NCI-H2081 (cell line): ENCODE measurements at places on chromosomes 11 and 22.

DNA sequence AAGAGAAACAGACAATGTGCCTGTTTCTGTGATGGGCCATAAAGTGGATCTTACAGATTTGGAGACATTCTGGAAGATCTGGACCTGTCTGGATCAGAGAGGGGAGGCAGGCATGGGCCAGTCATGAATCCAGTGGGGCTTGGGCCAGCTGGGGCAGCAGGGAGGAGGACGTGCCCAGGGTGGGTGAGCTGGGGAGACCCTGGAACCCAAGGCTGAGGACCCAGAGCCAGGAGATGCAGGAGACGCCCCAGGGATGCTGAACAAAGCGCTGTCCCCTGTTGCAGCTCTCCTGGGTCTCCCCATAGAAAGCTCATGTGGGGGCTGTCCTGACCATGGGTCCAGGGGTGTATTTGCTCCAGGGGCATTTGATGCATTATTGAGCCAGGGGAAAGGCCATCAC, 1.5 kb upstream of the APOBEC3A start:
- no peak for DNase-seq

GRCh38 chr11:61163714-61164605, 2.7 kb upstream of the VPS37C start:
- no peak for DNase-seq

DNA sequence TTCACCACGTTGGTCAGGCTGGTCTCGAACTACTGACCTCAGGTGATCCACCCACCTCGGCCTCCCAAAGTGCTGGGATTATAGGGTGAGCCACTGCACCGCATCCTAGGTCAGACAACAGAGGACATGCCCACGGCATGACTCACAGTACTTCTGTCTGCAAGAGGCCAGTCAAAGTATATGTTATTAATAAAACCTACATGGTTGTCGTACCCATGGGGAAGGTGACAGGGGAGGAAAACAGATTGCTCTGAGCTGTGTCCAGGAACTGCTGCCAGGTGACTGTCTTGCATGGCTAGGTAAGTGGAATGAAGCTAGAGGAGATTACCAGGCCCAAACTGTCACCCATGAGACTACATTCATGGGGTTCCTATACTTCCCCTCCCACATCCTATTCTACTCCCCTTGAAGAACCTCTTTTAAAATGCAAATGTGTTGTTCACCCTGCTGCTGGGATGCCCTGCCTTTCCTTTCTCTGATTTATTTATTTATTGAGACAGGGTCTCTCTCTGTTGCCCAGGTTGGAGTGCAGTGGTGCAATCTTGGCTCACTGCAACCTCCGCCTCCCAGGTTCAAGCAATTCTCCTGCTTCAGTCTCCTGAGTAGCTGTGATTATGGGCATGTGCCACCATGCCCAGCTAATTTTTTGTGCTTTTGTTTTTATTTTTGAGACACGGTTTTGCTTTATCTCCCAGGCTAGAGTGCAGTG, 2.0 kb upstream of the NLRX1 start:
- DNase-seq = no peak

- DNase-seq = peak; percentile 85
These were observed 10.8 kb upstream of the CCDC86 start for GRCh38 chr11:60831143-60831500.

GRCh38 chr11:9264316-9265210, 587 bp downstream of the DENND5A start:
- no peak for DNase-seq

GRCh38 chr11:124841840-124842239, 23.4 kb upstream of the ROBO3 start:
- no peak for DNase-seq

- DNase-seq = no peak
These were observed 7.6 kb downstream of the TSPAN32 start for GRCh38 chr11:2309251-2310072.

GRCh38 chr11:3631331-3631730, 10.5 kb downstream of the ART5 start:
- DNase-seq = no peak

GRCh38 chr22:39612811-39613548, 42.4 kb downstream of the CACNA1I start:
- DNase-seq = no peak

DNA sequence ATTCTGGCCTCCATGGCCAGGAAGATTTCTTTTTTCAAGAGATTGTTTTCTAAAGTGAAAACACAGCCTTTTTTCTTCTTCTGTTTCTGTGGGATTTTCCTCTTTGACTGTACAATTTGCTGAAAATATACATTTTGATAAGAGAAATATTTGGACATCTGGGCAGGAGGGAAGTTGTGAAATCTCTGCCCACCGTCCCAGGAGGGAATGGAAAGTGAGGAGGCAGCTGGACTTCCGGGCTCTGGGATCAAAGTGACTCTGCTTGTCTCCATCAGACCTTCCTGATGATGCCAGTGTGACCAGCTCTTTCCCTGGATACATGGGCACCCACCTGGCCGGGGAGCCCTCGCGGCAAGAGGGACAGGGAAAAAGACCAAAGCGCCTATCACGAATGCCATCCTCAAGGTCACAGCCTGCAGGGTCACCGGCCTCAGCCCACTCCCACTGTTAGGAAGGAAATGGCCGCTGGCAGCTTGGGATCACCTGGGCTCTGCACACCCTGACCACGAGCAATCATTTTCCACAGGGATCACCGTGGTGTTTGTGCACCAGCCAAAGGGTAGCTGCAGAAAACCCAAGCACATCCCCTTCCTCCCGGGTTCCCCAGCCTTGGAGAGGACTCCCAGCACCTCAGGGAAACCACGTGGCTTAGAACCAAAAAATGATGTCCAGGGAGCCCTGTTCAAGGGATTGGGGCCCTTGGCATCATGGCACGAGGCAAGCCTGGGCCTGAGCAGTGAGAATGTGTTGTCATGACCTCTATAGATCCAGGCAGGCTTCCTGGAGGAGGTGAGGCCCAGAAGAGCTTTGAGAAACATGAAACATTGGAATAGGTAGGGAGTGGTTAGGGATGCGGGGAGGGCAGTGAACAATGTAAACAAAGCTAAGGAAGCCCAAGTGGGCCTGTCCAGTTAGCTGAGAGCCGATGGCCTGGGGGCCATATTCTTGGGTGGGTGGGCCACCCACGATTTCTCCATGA, 29.1 kb upstream of the CCND1 start:
- DNase-seq = no peak

- DNase-seq = no peak
These were observed 17.6 kb downstream of the PLA2G6 start for GRCh38 chr22:38163844-38164550.

GRCh38 chr11:14774721-14775120, 117.3 kb downstream of the CYP2R1 start:
- DNase-seq = no peak

DNA sequence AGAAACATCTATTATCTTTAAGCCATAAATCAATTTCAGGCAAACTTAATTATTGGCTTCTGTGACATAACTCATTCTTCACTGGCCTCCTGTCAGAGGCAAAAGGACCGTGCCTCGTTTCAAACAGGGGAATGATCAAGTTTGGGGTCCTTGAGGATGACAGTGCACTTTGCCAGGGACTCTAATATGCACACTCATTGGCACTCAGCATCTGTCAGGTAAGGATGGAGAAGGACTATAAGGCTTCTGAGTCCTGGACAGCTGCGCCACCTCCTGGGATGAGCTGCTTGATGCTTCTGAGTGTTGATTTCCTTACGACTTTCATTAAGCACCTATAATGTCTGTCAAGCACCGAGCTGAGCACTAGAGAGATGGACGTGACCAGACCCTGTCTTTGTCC, 20.2 kb downstream of the BPIFC start:
- DNase-seq = no peak

DNA sequence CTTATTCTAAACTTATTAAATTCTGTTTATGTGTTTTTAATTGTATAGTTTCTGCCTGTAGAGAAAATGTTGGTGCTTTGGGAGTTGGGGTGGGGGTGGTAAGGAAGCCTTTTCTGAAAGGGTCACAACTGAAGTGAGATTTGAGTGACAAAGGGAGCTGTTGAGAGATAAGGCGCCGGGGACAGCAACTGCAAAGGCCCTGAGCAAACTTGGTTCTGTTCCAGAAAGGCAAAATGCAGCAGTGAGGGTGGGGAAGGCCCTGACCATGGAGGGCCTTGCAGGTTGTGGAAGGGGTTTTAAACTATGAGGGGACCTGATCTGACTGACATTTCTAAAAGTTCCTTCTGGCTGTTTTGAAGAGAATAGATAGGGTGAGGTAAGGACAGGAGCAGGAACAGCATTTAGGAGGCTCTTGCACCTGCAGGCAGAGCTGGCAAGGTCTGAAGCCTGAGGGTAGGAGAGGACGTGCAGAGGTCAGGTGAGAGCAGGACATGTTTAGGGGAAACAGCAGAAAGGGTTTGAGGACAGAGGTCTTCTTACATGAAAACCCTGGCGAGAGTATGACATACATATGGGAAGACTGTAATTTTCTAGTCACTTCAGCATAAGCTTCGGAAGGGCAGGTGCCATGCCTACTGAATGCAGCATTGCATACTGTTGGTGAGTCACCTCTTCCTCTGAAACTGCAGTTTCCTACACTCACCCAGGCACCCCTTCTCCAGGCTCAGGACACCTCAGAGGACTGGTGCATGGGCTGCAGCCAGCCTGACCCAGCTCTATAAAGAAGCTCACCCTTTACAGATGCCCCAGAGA, 190.7 kb downstream of the SNX19 start:
- no peak for DNase-seq

DNA sequence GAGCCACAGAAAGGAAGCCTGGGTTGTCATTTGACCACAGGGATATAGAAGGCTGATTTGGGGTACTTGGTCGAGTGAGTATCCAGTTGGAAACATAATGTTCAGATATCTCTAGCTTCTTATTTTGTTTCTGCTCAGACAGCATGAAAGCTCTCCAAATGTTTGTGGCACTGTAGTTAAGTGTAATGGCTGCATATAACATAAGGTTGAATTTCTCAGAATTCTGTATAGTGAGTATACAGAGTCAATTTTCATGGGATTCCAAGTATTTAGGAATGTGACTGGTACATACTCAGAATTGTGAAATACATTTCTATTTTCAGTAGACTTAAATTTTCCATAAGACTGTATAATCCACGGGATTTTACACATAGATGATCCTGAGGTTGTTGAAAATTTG, 2102.1 kb upstream of the RAG2 start:
- DNase-seq = no peak

- DNase-seq = no peak
These were observed 2.9 kb upstream of the ALX4 start for GRCh38 chr11:44312876-44313275.

DNA sequence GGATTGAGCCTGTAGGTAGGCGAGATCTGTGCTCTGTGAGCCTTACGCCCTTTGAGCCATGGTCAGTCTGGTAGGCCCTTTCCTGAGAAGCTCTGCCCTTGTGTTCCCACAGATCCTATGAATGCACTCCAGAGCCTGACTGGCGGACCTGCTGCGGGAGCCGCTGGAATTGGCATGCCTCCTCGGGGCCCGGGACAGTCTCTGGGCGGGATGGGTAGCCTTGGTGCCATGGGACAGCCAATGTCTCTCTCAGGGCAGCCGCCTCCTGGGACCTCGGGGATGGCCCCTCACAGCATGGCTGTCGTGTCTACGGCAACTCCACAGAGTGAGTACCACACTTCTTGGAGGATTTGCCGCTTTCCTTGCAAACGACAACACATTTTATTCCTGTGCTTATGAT, 47.4 kb downstream of the MED15 start:
- no peak for DNase-seq

DNA sequence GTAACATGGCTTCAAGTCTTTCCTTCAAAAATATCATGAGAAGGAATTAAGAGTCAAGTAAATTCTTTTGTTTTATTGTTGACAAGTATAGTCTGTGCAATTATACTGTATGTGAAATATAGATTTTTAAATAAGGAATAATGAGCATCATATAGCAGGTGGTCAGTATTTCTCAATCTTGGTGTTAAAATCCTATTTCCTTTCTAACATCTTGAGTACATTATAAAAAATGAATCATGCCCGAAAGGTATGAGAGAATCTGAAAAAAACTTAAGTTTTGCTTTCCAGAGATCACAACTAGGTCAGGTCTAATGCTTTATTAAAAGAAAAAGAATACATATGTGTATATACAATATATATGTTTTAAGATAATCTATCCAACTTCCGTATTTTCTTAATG, 53.1 kb downstream of the KIF18A start:
- DNase-seq = no peak

DNA sequence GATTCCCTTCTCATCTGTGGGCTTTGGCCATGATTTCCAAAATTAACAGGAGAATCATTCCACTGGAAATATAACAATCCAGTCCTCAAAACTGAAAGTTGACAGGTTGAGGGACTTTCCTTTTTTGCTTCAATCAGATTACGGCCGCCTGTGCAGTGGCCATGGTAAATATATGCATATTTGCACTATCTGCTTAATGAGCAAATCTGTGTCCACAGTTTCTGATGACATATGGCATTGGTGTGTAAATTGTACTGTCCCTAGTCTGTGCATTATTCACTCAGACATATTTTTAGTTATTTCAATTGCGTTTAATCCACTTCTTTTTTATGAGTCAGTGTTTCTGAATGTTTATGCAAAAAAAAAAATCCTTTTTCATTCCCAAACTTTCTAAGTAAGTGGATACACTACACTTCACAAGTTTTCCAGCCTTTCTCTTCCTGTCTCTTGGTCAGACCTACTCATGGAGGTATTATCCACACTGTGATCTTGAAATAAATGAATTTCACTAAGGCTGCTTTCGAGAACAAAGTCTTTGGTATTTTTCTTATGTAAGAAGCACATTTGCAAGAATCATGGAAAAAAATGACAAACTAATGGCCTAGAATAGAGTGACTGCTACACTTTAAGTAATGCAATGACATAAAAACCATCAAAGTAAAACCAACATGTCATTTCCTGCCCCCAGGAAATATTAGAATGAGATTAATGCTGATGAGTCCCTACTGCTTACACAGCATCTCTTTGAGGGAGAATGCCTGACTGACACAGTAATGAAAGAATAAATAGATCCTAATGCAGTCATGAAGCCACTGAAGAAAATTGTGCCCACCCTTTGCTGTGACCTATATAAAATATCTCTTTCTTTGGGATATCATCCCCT, 76.4 kb upstream of the MTNR1B start:
- peak; percentile 2 for DNase-seq

- DNase-seq = no peak
These were observed 50.3 kb downstream of the SHANK2 start for GRCh38 chr11:71201936-71202597.

- DNase-seq = no peak
These were observed 73.0 kb upstream of the VPREB1 start for GRCh38 chr22:22171357-22172218.

GRCh38 chr11:66322732-66323427, 6.0 kb upstream of the CD248 start:
- no peak for DNase-seq

DNA sequence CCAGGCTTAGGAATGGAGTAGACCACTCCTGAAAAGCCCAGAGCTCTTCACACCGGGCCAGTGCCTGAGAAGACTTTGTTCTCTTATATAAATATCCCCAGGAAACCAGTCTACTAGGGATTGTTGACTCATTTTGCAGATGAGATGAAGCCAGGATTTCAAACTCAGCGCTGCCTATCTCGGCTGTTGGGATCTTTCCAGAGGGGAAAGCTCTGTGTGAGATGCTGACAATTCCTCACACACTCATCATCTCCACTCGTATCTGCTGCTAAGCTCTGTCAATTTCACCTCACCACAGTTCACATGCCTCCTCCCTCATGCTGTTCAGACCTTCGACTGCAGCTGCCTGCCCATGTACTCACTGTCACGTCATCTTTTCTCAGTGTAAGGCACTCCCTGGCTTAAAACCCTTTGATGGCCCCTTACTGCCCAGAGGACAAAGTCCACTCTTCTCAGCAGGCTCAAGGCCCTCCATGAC, 12.5 kb downstream of the USH1C start:
- DNase-seq = no peak

- no peak for DNase-seq
These were observed 103.7 kb downstream of the VPREB1 start for GRCh38 chr22:22348127-22348814.
